AG04449 (cell line): ENCODE measurements at places on chromosomes 5 and 9.

DNA sequence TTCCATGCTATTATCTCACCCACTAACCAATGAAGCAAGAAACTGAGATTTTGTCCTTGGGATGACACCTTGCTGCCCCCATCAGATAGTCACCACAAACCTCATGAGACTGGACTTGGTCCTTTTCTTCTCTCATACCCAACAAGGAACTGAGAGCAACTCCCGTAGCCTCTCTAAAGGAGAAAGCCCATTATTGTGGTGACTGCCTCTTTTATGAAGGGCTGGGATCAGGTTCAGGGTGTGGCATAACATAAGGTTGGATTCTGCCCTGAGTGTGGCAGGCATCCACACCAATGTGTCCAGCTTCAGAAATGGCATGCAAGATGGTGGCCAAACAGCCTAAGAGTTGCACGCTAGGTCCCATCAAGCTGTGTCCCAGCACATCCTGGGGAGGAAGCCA lies 1.3 kb upstream of the ACTL7A start:
- no peak for DNase-seq

DNA sequence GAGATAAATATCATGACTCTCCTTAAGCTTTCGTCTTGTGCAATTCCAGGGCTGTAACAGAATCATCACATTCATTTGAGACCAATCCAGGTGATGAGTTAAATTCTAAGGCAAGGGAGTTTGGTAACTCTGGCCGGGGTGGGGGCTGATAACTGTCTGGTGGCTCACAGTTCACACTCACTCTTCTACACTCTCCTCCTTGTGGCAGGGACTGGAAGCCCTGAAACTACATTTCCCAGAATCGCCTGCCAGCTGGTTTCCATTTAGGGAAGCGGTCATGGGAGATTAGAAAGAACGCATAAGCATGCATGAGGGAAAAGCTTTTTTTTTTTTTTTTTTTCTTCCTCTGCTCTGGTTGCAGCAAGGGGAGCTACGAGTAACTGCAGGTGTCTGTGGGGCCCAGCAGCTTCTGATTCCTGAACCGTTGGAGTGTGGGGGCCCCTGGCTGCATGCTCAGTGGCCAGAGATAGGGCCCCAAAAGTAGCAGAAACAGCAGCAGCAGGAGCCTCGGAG lies 154.8 kb upstream of the TBC1D2 start:
- peak; percentile 52 for DNase-seq

DNA sequence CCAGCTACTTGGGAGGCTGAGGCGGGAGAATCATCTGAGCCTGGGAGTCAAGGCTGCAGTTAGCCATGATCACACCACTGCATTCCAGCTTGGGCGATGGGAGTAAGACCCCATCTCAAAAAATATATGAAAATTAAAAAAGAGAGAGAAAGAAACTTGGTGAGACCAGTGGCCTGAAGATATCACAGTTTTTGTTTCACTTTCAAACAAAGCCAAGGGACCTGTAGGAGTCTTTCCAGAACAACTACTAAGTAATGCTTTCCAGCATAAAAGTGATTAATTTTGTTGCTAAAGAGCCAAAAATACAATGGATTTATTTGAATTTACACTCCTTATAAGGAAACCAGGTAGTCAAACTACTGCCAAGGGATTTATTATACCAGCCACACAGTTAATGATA lies 23.5 kb downstream of the GKAP1 start:
- no peak for DNase-seq

- DNase-seq, result no peak
Observed at GRCh38 chr5:147509041-147509709, 693 bp downstream of the DPYSL3 start.

DNA sequence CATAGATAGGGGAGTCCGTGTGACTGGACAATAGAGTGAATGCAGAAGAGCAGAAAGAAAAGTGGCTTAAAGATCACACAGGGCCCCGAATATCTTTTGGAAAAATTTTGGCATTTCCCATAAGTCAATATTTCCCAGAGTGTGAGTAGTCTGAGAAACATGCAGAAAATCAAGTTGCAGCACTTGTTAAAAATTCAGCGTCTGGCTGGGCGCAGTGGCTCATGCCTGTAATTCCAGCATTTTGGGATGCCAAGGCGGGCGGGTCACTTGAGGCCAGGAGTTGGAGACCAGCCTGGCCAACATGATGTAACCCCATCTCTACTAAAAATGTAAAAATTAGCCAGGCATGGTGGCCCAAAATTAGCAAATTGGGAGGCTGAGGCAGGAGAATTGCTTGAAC lies 227.0 kb downstream of the DRD1 start:
- DNase-seq, result no peak

DNA sequence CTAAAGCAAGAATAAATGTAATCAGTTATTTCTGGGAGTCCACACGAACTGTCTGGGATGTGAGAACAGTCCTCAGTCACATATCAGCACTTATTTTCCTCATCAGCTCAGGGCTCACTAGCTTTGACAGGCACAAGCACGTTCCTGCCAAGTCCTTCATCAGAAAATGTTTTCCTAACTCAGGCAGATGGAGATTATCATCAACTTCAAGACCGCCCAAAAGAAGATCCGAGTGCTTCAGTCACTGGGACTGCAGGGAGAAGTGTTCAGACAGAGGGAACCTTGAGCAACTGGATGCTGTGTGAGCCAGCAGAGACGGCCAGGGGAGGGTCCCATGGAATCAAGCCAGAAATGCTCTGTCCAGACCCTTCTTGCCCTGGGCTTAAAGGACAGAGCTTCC lies 189.4 kb downstream of the NXNL2 start:
- DNase-seq, result no peak

GRCh38 chr5:16857635-16858034 lies 78.5 kb downstream of the MYO10 start:
- no peak for DNase-seq

DNA sequence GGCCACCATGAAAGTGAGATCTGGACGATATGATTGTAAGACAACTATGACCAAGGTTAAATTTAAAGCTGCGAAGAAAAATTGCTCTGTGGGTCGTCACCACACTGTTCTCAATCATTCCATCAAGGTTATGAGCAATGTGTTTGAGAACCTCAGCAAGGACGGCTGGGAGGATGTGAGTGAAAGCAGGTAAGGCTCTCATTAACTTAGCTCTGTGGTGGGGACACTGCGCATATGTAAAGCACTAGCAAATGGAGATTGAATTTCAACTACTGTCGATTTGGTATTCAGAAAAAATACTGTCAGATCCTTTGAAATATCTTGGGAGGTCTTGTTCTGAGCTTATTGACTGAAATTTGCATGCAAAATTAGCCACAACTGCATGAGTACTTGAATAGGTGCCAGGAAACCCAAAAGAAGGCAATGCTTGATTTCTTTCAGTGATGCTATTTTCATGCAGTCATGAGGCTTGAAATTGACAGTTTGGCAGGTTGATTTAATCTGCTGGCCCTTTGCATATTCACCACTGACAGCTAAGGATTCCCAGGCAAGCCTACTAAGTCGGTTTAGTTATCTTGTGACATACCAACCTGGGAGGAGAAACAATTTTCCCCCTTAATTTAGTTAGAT lies 183.9 kb upstream of the SH3GL2 start:
- no peak for DNase-seq

- DNase-seq, result no peak
Observed at GRCh38 chr9:70081120-70081495, 37.5 kb downstream of the MAMDC2 start.

DNA sequence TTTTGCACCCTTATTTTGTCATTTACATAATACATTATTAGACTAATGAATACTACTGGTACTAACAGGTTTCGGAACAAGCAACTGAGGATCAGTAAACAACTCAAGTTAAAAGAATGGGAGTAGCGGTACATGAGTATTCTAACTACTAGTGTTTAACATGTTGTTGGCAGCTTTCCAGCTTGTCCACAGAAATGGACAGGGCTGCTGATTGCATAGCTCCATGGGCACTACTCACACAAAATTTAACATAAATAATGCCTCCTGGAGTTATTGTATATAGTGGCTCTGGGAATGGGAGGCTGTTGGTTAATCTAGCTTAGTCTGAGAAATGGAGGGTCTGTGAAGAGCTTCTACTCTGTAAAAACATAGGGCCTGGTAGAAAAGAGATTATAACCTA lies 6.7 kb downstream of the NCBP1 start:
- no peak for DNase-seq

- DNase-seq, result no peak
Observed at GRCh38 chr9:132409828-132410528, at the start of gene CFAP77. Gene CFAP77 (plus strand): TSS chr9:132410211. CDS start chr9:132410272, 61 bp downstream.

DNA sequence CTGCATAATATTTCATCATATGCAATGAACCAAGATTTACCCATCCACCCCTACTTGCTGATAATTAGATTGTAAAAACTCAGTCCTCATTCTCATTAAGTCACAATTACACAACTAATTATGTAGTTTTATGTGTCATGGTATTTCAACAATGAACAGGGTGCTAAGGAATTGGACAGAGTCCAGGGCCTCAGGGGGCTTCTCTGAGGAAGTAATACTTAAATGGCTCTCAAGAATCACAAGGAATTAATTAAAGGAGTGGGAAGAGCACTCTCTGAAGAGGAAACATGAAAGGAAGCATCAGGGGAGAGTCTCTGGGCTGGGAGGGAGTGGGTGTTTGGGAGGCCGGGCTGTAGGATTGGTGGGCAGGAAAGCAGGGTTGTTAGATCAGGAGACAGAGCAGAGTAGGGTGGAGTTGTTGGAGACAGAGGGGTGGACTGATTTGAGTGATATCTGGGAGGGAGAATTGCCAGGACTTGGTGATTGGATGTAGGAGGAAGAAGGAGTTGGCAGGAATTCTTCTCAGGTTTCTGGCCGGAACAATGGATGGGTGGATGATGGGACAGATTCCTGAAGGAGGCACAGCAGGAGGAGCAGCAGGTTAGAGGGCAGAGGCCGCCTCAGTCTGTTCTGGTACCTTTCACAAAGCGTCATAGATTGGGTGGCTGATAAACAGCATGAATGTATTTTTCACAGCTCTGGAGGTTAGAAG lies 23.0 kb upstream of the NSG2 start:
- DNase-seq, result no peak

DNA sequence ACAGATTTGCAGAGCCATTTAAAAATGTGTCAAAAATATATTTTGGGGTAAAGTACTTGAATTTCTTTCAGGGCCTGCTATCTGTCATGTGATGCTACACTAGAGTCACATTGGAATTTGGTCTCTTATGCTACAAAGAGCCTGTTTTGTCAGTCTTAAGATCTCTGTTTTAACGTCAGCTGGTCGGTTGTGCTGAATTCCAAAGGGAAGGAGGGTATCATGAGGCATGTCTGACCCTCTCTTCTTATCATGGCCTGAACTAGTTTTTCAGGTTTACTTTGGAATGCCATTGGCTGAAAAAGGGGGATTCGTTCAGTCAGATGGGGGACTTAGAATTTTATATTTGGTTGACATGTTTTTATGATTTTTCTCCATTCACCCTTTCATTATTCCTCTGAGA lies 290.6 kb downstream of the CD180 start:
- no peak for DNase-seq

- DNase-seq, result no peak
Observed at GRCh38 chr9:115169003-115169402, 51.0 kb upstream of the TNC start.
